ENCODE measurements at places on chromosomes 16 and 17.

- DNase-seq: no peak
Observed at GRCh38 chr16:4110680-4111079, 5.6 kb downstream of the ADCY9 start.

DNA sequence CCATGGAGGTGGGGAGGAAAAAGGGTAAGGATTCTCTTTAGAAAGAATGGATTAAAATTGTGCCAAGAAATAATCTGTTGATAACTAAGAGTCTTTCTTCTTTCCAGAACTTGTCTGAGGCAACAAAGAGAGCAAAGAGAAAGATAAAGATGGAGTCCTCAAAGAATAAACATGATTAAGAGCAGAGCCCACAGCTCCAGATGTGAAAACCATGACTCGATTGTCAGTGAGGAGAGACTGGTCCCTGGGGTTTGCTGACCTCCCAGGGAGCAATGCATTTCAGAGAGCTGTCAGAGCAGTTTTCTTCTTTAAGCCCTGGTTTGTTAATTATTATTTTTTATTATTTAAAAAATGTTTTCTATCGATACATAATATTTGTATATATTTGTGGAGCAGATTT is 74.6 kb downstream of the TMEM100 start:
- DNase-seq: no peak

DNA sequence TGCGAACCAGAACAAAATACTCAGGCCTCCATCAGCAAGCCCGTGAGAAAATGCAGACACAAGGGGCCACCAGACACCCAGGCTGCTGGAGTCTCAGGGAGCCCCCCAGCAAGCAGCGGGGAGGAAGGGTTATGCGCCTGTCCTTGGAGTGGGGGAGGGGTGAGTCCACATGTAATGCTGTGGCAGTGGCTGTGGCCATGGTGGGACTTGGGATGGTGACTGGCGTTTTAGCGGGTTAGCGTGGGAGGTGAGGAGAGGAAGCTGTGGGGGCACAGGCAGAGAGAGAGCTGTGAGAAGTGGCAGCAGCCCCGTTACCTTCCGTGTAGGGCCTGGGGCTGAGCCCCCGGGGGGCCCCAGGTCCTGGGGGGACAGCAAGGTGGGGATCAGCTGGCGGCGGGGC is 58.3 kb downstream of the SRCIN1 start:
- DNase-seq: no peak

DNA sequence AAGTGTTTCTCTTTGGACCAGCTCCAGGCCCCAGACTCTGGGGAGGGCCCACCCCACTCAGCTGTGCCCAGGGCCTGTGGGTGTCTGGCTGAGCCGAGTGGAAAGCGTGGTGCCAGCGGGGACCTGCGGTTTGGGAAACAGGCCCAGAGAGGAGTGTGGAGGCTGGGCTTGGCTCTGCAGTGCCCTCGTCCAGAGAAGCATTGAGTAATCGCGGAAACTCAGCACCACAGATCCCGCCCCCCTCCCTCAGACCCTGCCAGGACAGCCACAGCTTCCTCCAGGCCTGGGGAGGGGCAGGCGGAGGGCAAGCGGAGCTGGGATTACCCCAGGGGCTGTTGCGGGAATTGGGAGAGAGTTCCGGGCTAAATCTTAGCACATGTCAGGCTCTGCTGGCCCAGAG is 14.6 kb upstream of the PITPNA start:
- no peak for DNase-seq

DNA sequence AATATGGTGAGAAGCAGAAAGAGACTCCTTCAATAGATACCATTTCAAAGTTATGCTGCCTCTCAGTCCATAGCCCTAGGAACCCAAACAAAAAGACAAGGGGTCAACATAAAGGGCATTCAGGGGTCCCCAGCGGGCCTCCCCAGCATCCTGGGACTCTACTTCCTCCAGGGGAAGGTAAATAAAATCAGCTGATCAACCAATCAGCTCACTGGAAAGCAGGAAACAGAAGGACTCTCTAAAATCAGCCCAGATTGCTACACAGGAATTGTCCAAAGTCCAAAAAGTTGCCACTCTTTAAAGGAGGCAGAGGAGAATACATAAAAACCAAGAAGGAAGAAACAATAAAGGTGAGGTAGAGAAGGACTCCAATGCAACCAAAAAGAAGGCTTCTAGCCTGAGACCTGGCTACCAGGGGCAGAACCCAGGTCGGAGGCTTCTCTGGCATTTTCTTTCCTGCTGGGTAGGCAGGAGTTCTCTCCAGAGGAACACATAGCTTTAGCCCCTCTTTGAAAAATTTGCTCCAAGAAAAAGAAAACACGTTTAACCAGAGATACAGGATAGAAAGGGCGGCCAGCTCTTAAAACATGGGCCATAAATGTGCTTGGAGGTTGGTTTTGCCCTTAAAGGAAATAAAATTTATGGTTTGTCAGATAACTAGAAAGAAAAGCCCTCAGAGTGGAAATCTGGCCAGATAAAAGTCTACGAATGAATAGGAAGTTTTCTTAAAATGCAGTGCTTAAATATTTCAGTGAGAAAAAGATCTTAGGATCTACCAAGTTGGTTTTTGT is 404.6 kb downstream of the SOX9 start:
- no peak for DNase-seq

DNA sequence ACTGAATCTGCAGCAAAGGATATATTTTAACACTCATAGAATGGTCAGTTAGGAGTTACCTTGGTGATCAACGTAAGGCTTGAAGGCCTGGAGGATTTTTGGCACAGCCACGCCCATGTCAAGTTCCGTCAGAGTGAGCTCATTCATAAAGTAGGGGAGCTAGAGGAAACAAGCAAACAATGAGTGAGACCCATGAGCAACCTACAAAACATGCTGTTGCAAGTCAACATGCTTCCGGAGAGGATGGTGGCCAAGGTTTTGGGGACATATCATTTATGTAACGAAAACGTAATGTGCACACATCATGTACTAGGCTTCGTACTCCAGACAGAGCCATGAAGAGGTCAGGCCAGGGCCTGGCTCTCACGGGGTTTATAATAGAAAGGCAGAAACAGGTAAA is 41.1 kb upstream of the ERN1 start:
- no peak for DNase-seq

DNA sequence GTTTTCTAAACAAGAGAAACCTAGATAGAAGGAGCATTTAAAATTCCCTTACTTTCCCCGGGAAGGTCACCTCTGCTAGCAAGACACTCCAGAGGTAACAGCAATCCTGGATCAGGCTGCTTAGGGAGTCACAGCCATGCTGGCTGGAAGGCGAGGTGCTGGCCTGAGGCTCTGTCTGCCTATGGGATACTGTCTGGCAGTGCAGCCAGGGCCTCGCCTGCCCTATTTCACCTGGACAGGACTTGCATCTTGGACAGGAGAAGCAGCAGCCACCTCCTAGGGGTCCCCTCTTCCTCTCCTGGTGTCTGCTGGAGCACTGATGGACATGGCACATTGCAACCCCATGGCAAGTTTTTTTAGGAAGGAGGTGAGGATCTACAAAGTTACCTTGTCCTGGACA is 15.1 kb downstream of the FA2H start:
- no peak for DNase-seq

DNA sequence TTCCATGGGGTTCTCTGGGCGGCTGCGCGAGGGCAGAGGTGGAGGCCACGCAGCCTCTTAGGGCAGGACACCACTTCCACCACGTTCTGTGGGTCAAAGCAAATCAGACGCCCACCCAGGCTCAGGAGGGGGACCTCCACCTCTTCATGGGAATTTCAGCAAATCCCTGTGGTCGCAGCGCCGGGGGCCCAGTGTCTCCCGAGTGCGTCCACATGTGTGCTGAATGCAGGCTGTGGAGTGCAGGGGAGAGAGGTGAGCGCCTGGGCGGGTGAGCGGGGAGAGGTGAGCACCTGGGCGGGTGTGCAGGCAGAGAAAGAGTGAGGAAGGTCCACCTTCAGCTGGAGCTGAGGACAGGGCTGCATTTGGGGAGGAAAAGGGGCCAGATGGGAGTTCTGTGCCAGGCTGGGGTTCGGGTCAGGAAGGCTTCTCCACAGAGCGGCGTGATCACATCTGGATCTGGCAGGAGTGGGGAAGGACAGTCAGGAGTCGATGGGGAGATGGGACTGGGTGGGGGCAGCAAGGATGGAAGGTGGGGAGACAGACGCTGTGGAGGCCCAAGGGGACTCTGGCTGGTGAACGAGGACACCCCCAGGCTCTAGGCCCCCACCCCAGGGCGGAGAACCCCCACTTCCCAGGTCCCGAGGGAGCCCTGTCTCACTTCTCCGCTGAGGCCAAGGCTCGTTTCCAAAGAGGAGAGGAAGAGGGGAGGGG is 36.8 kb upstream of the CBFA2T3 start:
- no peak for DNase-seq

DNA sequence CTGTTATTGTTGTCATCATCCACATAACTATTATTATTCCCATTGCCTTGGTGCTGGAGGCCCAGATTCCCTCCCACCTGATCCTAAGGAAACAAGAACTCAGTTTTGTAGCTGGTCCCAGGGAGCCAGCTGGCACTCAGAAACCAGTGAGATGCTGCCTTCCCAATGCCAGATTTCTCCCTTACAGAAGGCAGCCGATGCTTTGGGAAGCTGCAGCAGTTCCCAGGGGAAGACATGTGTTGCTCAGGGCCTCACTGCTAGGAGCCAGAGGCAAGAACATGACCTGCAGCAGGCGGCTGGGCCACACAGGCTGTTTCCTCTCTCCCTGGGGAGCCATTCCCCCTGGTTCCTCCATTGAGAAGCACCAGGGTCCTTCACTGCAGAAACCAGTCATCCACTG is 59.9 kb upstream of the GRIN2A start:
- DNase-seq: no peak

- no peak for DNase-seq
Observed at GRCh38 chr17:80856863-80857755, 134.5 kb upstream of the CHMP6 start.

DNA sequence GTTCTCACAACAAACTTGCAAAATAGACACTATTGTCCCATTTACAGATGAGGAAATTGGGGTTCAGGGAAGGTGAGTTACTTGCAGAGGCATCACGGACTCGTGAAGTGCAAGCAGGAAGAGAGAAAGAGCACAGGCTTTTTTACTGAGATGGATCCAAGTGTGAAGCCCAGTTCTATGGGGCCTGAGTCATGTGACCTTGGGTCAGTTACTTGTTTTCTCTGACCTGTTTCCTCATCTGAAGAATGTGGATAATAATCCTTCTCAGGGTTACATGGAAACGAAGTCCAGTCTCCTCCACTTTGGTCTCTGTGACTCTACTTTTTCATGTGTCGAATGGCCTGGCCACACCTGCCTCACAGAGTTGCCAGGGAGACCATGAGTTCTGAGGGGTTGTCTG is 134.4 kb downstream of the SPACA3 start:
- no peak for DNase-seq

DNA sequence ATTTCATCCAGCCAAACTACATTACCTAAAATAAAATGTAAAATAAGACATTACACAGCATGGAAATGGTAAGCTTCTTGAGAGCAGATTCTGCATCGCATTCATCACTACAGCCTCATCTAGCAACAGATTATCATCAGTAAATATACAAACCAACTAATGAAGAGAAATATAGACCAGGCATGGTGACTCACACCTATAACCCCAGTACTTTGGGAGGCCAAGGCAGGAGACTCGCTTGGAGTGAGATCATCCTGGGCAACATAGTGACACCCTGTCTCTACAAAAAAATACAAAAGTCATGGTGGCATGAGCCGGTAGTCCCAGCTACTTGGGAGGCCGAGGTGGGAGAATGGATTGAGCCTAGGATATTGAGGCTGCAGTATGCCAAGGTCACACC is 19.9 kb downstream of the NCBP3 start:
- no peak for DNase-seq

- no peak for DNase-seq
Observed at GRCh38 chr17:18362698-18363100, 651 bp downstream of the SHMT1 start.

DNA sequence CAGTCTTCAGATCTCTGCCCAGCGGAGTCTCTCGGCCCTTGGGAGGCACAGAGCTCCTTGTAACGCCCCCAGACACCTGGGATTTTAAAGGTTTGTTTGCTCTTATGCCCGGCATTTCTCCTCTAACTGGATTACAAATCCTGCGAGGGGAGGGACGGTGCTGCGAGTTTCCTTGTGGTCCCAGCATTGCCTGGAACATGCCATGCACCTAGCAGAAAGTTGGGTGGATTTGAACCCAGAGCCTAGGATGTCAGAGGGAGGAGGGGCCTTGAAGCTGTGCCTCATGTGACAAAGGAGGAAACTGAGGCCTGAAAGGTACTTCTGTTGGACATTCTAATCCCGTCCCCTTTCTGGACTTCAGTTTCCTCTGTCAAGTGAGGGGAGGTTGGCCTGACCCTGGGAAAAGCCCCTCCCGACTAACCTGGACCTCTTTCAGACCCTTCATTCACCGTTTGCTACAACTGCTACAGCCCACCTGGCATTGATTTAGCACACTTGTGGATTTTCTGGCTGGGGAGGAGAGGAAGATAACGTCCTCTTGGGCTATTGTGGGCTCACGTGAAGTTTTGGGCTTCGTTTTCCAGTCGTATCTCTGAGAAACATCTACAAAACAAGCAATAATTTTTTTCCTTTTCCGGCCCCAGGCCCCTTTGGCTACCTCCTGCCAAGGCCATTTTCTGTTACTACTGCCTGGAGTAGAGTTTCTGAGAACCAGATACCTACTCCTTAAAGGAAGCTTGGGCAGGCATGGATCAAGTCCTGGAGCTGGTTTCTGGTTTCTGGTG is 30.9 kb downstream of the MRC2 start:
- no peak for DNase-seq

- DNase-seq: no peak
Observed at GRCh38 chr16:75566758-75567255, 628 bp downstream of the GABARAPL2 start.

- DNase-seq: no peak
Observed at GRCh38 chr17:82029391-82029790, 2.1 kb upstream of the RAC3 start.

- DNase-seq: peak; percentile 66
Observed at GRCh38 chr16:10619271-10619849, 39.0 kb upstream of the EMP2 start.

DNA sequence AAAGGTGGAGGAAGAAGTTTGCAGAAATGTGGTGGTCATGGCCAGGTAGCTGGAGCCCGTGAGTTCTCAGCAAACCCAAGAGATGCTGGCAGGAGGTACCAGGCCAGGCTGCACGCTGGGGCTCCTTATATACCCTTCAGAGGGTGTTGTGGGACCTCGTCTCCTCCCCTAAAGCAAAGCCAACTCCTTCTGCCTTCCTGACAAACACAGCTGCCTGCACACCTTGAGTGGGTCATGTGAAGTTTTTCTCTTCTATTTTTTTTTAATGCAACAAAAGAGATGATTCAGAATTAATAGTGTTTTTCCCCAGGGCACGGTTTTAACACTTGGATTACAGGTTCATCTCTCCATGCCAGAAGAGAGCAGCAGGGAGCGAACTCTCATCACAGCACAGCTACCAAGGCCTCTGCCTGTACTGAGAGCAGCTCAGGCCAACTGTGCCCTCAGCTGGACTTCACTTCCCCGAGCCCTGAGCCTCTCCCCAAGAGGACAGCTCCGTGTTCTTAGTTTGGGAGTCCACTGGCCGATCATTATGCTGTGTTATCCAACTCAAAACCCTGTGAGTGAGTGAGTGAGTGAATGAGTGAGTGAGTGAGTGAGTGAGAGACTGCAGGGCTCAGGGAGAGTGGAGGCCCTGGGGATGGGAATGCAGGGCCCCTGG is at the start of gene KRT15:
Gene KRT15, minus strand, starts transcription at position 102 of the 661 bp plus-strand sequence. Its CDS starts 63 bp downstream, at position 39.
- no peak for DNase-seq

GRCh38 chr17:38910325-38910724 is 15.1 kb upstream of the LASP1NB start:
- DNase-seq: no peak
